Ecto neural progenitor cell (in vitro differentiated cells): ENCODE measurements at places on chromosomes 13 and 19.

- DNase-seq: no peak
Observed at GRCh38 chr13:106376401-106377112, 158.9 kb downstream of the EFNB2 start.

- no peak for DNase-seq
Observed at GRCh38 chr13:30908416-30908980, 2.4 kb downstream of the MEDAG start.

DNA sequence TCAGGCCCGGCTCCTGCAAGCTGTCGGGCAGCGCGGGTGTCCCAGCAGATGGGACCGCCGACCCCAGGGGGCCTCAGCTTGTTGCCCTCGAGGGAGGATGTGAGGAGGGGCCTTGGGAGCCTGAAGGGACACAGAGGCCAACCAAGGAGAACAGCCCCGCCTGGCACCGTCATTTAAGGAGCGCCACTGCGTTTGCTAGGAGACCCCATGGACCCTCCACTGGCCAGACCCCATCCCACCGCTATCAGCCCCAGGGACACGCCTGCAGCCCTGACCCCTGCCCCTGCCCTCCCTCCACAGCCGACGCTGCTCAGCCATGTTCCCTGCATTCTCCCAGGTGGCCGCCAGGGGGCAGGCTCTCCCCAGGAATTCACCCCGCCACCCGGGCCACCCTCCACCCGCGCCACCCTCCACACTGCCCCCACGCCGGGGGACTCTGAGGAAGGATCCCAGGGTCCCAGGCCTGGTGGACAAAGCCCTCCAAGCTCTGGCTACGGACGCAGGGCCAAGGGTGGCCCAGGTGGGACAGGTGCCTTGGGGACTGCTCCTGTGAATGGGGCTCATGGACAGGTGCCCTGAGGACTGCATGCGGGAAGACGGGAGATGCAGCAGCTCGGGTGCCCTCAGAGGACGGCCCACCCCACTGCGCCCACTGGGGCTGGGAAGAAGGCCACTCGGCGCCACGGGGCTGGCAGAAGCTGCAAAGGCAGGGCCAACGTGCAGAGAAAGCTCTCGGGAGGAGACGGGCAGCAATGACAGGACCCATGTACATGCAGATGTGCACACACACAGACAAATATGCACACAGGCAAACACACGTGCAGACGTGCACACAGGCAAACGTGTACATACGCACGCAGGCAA is 34.4 kb downstream of the PIP5K1C start:
- peak; percentile 88 for DNase-seq

- no peak for DNase-seq
Observed at GRCh38 chr13:102190930-102191329, 210.9 kb downstream of the FGF14 start.

DNA sequence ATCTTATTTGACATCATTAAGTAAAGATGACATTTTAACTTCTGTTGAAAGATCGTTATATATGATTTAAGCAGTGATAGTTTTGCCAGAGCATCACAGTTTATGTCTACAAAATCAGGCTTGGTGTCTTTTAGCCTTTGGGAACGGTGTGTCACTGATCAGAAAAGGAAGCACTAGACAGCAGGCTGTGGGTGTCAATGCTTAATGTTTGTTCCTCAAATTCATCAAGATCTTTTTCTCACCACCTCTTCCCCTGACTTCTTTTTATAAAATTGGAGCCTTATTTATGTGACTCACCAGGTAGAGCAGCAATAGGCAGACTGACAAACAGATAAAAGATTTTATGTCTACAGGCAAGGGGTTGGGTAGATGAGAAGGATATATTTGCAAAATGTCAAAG is 1558.5 kb downstream of the EFNB2 start:
- DNase-seq: no peak

GRCh38 chr19:1062387-1063029 is 4.5 kb upstream of the ARHGAP45 start:
- no peak for DNase-seq

- DNase-seq: no peak
Observed at GRCh38 chr19:45663800-45664199, 4.2 kb upstream of the GIPR start.

- peak; percentile 82 for DNase-seq
Observed at GRCh38 chr19:41706741-41707501, 1.5 kb upstream of the CEACAM5 start.

DNA sequence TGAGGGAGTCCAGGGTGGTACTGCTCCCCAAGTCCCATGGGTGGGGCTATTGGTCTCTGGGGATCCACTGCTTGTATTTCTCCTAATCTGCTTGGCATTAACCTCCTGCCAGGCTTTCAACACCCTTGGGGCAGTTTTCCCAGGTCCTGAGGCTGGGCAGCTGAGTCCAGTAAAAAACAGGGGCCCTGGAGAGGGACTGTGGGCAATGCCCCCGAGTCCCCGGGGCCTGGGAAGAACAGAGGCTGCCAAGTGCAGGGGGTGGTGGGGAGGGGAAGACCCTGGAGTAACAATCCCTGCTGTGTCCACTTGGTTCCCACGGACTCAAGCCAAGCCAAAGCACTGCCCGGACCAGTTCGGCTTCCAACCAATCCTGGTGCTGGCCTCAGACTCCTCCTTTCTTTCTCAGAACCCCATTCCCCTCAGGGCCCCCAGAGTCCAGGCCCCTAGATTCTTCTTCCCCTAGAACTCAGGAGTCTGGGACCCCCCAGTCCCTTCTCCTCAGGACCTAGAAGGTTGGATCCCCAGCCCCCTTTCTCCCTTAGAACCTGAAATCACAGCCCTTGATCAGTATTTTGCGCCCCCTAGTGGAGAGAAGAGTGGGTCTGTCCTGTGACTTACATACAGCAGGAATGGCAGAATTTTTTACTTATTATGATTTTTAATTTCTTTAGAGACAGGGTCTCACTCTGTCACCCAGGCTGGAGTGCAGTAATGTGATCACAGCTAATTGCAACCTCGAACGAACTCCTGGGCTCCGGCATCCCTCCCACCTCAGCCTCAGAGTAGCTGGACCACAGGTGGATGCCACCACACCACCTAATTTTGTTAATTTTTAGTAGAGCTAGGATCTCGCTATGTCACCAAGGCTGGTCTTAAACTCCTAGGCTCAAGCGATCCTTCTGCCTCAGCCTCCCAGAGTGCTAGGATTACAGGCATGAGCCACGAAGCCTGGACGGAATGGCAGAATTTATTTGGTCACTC is 3.7 kb upstream of the CLPTM1 start:
- DNase-seq: peak; percentile 77

- peak; percentile 97 for DNase-seq
Observed at GRCh38 chr19:1173845-1174809, at the start of gene SBNO2. Gene SBNO2 (minus strand): TSS chr19:1174268. CDS start chr19:1154276, 19,992 bp downstream.

GRCh38 chr19:40799558-40800338 is 757 bp downstream of the EGLN2 start:
- no peak for DNase-seq

DNA sequence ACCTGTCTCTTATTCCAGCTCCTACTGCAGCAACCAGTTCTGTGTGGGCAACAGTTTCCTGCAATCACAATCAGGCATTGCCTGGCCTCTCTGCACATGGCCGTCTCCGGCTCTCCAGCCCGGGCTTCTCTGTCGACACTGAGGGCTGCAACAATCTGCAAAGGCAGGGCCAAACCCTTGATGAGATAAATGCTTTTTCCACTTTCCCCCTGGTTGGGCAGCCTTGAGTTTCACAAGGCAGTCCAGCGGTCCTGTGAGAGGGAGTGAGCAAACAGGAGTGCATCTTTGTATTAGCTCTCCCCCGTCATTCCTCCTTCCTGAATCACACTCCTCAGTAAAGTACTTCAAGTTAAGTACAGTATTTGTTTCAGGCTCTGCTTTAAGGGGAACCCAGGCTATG is 40.7 kb upstream of the VWA8 start:
- DNase-seq: no peak

- DNase-seq: no peak
Observed at GRCh38 chr19:46514589-46515289, 19.1 kb upstream of the PNMA8B start.

DNA sequence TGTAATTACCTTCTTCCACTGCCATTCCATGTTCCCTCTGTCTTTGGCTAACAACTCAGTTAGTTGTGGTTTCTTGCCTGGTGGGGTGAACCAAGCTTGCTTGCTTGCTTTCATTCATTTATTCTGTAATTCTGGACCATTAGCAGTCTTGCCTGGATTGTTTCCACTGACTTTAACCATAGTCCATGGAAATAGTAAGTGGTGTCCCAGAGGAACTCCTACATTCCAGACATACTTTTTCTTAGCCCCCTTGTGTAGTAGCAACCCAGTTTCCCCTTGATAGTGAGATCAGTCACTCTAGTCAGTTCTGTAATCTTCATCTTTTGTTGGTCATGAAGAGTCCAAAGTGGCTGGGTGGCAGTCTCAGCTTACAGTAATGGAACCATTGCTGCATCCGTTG is 23.2 kb downstream of the PDS5B start:
- DNase-seq: no peak

GRCh38 chr19:38004521-38005223 is 97.7 kb downstream of the SIPA1L3 start:
- peak; percentile 90 for DNase-seq

- no peak for DNase-seq
Observed at GRCh38 chr19:30686176-30686820, 314.1 kb downstream of the ZNF536 start.

- DNase-seq: no peak
Observed at GRCh38 chr13:96082640-96083039, 7.3 kb upstream of the HS6ST3 start.

- no peak for DNase-seq
Observed at GRCh38 chr13:83881140-83881684, 1.1 kb downstream of the SLITRK1 start.

DNA sequence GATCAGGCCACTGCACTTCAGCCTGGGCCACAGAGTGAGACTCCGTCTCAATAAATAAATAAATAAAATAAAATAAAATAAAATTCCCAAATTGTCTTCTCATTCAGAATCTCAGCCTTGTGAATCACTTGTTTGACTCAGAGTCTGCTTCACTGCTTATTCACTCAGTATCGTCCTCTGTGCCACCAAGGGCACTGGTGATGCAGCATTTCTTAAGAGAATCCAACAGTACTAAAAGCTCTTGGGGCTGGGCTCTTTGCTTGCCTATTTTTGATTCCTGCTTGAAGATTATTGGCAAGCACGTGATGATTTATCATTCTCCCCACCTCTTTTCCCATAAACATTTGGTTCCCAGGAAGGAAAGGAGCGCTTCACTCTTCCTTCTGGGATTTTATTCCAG is 54.8 kb upstream of the HMGB1 start:
- DNase-seq: no peak

DNA sequence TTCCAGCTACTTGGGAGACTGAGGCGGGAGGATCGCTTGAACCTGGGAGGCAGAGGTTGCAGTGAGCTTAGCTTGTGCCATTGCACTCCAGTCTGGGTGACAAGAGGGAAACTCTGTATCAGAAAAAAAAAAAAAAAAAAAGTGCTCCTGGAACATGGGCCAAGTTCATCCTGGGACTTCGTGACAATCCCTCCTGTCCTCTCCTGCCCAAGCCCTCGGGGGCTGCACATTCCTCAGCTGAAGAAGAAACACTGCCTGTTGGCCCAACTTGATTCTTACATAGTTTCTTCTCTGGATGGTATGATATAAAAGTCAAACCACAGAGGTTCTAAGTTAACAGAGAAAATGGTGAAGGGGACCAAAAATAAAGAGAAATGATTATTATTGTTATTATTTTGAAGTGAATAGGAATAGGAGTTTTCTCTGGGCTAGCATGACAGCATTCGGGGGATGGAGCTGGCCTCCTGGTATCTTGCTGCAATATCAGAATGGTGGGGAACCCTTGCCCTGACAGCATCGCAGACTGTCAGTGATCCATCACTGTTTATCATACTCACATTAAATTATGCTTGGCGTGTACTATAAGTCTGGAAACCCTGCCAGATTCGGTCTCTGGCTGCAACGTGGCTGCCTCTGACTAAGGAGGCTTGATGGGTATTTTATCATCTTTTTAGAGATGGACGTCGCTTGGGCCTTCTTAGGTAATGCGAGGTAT is 113.7 kb upstream of the OXGR1 start:
- DNase-seq: no peak

GRCh38 chr13:110221406-110222117 is 85.4 kb downstream of the COL4A1 start:
- DNase-seq: peak; percentile 37

GRCh38 chr13:59843040-59843439 is 320.7 kb downstream of the DIAPH3 start:
- no peak for DNase-seq

GRCh38 chr13:95636853-95637252 is 7.7 kb downstream of the DZIP1 start:
- no peak for DNase-seq

DNA sequence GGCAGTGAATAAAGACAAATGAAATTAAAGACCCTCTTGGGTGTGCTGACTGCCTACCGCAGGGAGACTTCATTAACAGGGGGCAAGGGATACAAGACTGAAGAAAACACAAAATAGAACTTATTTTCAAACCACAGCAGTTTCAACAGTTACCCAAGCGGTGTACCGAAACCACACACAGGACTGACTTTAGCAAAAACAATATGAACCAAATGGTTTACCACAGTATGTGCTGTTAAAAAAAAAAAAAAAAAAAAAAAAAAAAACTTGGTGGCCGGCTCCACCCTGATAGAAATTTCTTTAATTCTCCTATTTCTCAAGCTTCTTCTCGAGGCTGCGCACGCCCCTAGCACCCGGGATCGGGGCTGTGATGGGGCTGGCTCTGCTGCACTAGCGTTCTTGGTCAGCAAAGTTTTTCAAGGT is 42.6 kb downstream of the KLF2 start:
- no peak for DNase-seq

- no peak for DNase-seq
Observed at GRCh38 chr13:22800526-22801401, 380.0 kb upstream of the SGCG start.

- DNase-seq: no peak
Observed at GRCh38 chr19:27972291-27973040, 1240.5 kb downstream of the UQCRFS1 start.
